Left hindlimb (tissue), 1 donor: ENCODE measurements at places on chromosomes 4 and X.

DNA sequence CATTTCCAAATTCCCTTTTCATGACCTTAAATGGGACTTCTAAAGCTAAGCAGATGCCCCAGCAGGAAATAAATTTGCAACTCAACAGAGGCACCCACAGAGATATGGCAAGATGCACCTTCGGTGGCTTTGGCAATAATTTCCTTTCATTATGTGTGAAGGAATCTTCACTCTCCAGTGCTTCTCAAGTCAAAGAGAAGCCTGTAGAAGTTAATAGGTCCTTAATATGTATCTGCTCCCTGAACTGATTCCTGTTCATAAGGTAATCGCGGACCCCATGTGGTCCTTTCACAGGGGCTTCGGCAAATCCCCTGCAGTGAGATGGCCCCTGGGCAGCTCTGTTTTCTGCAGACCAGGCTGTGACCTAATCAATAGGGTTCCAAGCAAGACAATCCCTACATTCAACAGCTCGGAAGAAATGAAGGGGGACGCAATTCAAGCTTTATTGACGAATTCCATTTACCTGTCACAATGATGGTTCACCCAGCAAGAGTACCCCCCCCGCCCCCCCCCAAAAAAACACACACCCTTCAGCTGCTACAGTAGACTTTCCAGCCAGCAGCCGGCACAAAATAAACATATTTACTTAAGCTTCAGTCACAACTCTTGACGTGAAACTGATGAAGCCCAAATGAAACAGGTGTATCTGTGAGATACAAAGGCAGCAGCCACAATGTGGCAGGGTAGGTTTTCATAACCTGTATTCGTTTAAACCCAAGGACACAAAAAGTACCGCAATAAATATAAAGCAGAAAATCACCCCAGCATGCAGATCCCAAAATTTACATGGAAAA, 35.3 kb downstream of the FAT1 start:
- DNase-seq, result no peak

- DNase-seq, result peak; percentile 71
Measured at GRCh38 chr4:76198411-76199237, 15.0 kb downstream of the SCARB2 start.

DNA sequence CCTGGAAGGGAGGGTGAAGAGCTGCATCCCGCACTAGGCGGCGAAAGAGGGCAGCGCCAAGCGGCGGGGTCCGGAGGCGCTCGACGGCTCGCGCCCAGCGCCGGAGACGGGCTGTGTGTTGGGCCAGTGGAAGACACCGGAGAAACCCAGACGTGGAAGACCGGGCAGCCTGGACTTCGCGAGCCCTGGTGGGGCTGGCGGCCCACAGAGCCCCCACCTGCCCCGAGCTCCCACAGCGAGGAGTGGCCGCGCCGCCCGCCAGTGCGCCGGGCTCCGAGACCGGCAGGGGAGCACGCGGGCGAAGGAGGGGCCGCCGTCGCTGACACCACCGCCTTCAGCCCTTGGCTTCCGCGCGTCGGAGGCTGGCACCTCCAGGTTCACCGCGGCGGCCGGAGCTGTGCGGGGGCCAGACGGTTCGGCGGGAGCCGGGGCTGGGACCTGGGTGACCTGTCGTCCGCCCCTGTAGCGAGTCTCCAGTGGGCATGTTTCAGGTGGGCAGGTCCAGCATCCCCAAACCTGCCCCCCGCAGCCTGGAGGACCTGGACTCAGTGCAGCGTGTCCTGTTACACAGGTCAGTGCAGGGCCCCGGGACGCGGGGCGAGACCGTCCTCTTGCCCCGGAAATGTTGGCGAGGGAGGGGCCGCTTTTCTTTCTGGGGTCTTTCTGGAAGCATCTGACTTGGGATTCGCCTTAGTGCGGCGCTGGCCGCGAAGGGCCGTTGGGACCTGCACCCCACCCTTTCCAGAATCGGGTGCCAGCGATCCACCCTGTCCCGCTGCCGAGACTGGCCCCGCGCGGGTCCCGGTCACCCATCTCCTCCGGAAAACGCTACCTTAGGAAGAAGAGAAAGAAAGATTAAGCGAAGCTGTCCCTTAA, 9.6 kb upstream of the INTU start:
- peak; percentile 78 for DNase-seq

- DNase-seq, result no peak
Measured at GRCh38 chr4:7433376-7434140, 1.2 kb downstream of the PSAPL1 start.

- DNase-seq, result no peak
Measured at GRCh38 chr4:154304679-154305078, 186.9 kb downstream of the DCHS2 start.

- DNase-seq, result no peak
Measured at GRCh38 chr4:37682701-37683401, 3.3 kb downstream of the RELL1 start.

GRCh38 chr4:129346036-129346435, 250.1 kb downstream of the C4orf33 start:
- no peak for DNase-seq

DNA sequence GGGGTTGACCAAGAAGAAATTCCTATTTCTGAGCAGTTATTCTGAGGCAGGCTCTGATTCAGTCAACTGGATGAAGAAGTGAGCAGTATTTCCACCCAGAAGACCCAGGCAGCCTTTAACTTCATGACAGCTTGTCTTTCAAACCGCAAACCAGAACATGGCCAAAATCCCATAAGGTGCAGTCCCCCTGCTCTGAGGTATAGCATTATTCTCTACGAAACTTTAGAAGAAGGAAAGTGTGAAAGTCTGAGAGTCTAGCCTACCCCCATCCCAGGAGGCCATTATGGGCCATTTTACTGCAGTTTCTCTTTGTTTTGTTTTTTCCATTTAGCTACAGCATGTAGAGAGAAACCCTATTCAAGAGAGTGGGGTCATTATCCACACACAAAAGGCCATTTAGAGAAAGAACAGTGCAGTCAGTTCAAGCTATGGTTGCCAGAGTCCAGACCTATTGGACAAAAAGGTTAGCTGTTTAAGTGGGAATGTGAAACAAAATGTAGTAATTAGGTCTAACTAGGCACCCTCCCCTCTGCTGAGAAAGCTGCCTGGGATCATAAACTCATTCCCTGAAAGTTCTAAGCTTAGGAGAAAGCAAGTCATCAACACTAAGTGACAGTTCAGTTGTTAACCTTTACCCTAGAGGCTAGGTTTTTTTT, 52.1 kb upstream of the RASGEF1B start:
- DNase-seq, result no peak

GRCh38 chr4:41142376-41143310, 71.7 kb downstream of the APBB2 start:
- DNase-seq, result peak; percentile 84

GRCh38 chr4:24793219-24794005, 2.0 kb upstream of the SOD3 start:
- no peak for DNase-seq

DNA sequence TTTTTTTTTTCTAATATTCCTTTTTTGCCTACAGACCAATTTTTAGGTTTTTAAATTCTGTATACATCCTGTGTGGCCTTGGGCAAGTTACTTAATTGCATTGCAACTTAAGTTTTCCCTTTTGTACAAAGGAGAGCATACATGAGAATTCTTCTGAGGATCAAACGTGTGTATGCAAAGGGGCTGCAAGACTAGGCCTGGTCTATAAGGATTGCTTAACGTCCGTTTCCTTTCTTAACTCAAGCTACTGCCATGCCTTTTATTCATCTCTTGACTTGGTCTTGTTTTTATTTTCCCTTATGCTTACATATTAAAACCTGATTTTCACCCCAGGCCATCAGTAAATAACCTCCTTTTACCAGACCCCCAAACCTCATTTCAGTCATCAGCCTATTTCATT, 13.6 kb downstream of the RBPJ start:
- no peak for DNase-seq

- DNase-seq, result no peak
Measured at GRCh38 chr4:115165503-115165902, 52.1 kb upstream of the NDST4 start.

GRCh38 chr4:110633358-110634341, 10.8 kb upstream of the PITX2 start:
- DNase-seq, result no peak

DNA sequence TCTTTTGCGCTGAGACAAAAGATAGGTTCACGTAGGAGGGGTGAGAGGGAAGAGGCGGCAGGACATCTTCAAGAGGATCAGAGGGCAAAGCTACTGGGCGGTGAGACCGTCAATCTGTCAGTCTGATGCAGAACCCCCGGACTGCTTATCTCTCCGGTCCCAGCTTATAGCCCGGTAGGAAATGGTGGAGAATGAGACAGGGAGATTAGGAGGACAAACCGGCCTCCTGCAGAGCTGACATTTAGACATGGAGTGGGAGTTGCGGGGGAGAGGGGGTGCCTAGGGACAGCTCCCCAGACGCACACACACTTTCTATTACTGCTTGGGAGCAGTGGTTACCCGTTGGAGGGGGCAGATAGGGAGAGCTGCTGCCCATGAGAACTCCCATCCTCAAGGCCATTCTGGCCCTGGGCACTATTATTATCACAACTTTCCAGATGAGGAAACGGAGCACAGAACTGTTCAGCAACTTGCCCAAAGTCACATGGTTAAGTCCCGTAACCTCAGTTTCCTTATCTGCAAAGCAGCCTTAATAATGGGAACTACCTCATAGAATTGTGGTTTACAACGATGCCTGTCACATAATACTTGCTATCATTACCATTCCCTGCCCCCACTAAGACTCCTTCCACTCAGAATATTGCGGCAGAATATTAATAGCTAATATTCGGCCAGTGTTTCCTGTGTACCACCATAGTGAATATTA, 1.1 kb upstream of the HDAC6 start:
- DNase-seq, result no peak
